ENCODE measurements at places on chromosomes 12 and 14.

DNA sequence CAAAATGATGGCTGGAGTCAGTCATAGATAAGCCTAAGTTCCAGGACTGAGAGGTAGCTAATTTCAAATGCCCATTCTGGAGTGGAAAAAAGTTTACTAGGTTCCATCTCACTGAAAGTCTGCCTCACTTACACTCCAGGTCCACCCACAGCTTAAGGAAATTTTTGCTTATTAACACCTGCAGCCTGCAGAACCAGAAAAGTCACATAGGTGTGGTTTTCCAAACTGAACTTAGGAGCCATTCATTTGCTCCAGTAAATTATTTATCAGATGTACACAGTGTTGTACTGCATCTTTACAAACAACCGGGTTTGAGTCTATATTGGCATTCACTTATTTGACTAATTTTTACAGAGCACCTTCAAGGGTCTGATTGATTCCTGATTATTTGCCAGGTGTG is 157.4 kb upstream of the ARID2 start:
- DNase-seq = no peak

DNA sequence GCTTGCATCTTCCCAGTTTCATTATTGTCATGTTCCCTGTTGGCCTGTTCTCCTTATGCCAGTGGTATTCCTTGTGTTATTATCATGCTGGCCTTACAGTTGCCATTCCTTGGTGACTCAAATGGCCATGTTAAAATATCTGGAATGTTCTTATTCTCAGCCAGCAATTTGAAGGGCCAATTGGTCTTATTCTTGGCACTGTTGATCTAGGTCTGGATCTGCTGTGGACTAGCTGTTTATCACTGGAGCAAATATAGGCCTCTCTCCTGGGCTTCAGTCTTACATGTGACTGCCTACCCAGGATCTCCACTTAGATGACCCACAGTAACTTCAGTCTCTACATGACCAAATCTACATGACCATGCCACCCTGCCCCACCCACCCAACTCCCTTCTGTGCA is 5.4 kb downstream of the CIPC start:
- no peak for DNase-seq

DNA sequence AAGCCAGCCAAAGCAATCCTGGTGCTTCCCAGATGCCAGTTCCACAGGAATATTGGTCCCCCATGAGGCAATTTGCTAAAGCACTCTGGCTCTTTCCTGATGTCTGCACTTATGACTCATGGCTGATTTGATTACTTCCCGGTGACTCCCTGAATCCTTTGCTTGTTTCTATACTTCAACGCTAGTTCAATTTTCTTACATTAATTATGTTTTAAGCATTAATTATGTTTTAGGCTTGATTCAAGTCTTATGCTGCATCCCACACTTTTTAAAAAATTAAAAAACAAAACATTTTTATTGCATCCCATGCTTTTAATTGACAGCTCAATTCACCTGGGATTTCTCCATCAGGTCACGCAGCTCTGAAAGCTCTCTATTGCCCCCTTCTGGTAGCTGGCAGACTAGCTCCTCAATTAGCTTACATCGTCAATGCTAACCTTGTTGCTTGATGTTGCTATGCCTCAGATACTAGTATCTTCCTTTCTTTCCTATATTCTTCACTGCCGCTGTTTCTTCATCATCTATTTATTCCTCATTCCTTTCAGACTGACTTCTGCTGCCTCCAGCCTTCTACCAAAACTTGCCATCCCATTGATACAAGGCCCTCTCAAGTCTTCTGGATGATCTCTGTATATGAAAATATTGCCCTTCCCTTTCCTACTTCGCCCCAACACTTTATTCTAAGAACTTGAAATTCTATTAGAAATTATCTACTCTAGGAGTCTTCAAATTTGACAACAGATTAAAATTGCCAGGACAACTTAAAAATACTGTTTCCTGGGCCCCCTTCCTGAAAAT is 32.0 kb downstream of the TSHR start:
- peak; percentile 49 for DNase-seq

GRCh38 chr12:79885911-79886490 is 48.9 kb downstream of the PPP1R12A start:
- DNase-seq = no peak

DNA sequence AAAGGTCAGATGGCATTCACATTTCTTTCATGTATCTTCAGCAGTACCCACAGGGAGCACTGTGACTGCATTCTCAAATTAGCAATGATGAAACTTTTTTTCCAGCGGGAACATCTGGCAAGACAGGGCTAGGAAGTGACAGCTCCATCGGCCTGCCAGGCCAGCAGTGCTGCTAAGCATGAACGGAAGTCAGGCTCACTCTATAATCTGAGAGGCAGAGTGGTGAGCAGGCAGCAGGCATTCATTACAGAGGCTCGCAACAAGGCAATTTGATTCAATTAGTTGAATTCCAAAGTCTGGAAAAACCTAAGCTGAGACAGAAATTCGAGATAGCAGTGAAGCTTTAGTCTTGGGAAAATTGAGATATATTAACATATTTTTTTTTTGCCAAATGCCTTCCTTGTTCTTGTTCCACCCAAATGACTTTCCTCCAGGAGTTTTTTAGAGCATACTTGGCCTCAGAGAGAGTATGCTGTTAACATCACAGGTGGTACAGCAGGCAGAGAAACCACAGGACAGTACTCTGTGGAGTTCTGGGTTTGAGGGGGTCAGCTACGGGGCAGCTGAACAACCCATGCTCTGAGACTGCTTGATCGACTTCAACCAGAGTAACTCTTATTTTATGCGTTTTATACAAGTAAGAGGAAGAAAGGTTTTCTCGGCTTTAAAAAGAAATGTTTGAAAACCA is 414.9 kb downstream of the APAF1 start:
- DNase-seq = no peak

DNA sequence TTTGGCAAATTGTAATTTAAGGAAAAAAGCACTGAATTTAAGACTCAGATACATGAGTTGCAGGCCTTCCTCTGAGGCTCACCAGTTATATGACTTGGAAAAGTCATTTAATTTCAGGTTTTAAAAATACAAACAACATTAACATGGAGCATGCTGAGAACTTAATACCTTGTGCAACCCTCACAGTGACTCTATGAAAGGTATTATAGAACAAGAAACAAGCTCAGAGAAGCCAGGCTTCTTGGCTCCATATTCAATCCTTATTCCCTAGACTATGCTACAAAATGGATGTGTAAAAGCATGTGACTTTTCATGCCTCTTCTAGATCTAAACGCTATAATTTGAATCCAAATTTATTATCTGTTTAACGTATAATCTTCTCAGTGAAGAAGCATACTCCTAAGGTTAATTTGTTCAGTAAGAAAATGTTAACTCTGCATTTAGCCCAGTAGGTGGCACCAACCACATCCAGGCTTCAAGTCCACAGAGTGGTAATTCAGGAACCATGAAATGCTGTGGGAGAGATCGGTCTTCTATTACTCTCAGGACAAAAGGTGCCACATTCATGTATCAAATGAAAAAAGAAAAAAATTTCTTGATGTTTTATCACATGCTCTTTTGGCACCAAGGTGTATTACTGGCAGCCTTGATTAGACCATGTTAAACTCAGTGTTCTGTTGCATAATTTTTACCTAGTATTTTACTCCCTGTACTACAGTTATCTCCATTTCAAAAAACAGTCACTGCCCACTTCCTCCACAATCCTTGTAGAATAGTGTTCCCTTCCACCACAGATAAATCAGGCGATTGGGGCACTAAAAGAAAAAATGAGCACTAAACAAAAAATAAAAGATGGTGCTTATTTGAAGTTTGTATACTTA is 9.3 kb downstream of the CCDC196 start:
- peak; percentile 52 for DNase-seq

GRCh38 chr12:89878950-89879349 is 170.3 kb upstream of the ATP2B1 start:
- no peak for DNase-seq

GRCh38 chr12:92363295-92364146 is 217.9 kb upstream of the BTG1 start:
- DNase-seq = no peak

DNA sequence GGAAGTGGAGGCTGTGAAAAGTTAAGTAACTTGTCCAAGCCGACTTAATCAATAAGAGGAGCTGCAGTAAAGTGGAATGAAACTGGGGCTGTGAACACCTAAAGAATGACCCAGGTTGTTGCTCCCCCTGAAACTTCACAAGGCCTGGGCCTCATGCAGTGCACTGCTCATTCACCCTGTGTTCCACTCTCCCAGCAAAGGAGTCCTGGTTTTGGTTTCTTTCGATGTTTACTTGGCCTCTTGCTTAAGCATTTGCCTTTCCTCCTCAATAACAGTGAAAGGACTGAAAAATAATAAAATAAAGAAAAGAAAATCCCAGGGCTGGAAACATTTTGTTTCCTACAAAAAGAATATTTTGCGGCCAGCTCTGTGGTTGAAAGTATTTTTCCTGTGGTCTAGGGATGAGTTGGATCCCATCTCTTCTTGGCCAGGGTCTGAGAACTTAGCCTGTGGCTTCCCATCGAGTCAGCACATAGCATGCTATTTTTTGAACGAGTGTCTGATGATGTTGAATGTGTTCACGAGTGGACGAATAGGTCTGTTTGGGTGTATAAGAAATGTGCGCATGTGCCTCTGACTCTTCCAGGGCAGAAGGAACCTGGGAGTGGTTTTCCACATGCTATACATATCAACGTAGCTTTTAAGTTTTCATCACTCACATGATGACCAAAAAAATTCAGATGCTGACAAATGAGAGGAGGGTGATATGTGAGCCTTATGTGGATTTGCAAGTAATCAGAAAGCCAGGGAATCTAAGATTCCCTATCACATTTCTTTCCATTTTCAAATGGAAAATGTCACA is 349.8 kb downstream of the ZFP36L1 start:
- DNase-seq = no peak

GRCh38 chr12:104303538-104304151 is at the start of gene EID3:
TSS of gene EID3 (plus strand) at chr12:104303739. CDS start at chr12:104303935, 196 bp downstream.
- peak; percentile 59 for DNase-seq

- peak; percentile 78 for DNase-seq
These were observed 43.9 kb downstream of the SCAF11 start for GRCh38 chr12:45946435-45946834.

GRCh38 chr12:55142669-55143565 is 16.7 kb downstream of the OR9K2 start:
- peak; percentile 35 for DNase-seq

GRCh38 chr12:68871921-68872320 is 61.0 kb downstream of the CPM start:
- no peak for DNase-seq

DNA sequence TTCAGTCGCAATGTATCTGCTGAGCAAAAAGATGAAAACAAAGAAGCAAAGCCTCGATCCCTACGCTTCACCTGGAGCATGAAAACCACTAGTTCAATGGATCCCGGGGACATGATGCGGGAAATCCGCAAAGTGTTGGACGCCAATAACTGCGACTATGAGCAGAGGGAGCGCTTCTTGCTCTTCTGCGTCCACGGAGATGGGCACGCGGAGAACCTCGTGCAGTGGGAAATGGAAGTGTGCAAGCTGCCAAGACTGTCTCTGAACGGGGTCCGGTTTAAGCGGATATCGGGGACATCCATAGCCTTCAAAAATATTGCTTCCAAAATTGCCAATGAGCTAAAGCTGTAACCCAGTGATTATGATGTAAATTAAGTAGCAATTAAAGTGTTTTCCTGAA is 19.8 kb downstream of the CKB start:
- no peak for DNase-seq

DNA sequence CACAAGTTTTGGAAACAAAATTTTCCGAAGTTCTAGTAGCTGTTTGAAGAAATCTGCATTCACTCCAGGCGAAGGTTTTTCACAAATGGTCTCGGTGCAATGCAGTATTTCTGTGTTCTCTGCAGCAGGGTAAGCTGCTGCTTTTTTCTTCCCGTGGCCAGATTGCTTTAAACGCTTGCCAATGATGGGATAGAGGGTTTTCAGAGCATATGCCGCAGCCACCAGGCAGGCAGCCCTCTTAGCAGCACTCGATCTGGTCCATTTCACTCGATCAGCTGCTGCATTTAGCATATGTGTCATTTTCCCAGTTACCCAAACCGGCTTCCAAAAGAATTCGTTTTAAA is 315 bp downstream of the ABCD2 start:
- no peak for DNase-seq

DNA sequence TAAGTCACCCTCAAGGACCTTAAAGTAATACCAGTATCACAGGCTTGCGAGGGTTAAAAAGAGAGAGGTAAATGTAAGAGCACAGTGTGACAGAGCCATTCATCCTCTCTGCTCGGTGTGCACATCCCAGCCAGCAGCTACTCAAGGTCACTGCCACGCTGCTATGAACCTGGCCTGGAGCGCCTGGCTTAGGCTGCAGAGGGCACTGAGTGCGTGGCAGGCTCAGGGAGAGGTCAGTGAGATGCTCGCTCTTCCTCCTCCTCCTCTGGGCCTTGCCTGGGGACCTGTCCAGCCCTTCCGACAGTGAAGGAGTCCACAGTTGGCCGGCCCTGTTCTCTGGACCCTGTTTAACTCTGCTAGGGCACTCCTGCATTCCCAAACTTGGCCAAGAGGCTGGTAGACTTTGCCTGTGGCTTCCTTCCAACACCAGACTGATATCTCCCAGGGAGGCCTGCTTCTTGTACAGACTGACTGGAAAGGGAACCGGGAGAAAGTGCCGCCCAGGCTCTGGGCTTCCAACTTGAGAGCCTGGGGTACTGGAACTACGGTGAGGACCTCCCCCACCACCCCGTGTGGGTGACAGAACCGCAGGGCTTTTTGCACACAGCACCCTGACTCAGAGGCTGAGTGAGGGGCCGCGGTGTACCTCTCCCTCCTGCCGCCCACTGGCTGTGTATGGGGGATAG is 62.6 kb upstream of the CORO1C start:
- DNase-seq = no peak
